H9 (cell line): ENCODE measurements at places on chromosomes 6 and 20.

- no peak for DNase-seq
Measured at GRCh38 chr20:40980828-40981310, 47.8 kb upstream of the TOP1 start.

DNA sequence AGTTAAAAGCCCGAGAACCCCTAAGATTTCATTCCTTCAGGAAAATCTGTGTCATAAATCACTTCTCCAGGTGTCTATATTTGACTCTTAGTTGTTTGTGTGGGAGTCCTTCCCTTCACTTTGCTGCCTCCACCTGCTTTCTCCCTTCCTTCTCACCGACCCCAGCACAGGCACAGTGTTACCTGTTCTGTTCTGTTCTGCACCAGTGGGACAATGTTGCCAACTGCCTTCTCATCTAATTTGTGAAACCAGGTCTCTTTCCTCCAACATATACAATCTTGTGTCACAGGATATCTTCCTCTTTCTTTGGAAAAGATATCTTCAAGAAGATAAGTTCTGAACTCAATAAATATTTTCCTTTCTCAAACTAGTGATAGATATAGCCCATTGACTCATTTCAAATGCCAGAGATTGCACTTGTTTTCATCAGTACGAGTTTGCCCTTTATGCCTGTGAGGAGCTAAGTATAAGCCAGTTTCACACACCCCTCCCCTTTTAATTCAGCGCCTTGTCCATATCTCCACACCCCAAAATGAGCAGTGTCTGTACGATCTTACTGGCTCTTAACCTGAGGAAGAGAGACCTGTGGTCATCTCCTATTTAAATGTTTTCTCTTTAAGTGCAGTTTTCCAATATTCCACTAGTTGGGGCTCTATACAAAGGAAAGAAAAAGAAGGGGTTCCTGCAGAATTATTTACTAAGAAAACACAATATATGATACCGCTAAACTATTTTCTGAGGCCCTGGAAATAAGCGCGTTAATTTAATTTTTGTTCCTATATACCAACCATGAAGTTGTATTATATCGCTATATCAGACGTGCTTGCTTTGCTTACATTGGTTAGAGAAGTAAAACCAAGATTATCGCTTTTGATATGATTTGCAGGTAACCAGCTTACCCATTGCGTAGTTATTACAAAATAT is 81.6 kb upstream of the PREP start:
- DNase-seq: no peak

DNA sequence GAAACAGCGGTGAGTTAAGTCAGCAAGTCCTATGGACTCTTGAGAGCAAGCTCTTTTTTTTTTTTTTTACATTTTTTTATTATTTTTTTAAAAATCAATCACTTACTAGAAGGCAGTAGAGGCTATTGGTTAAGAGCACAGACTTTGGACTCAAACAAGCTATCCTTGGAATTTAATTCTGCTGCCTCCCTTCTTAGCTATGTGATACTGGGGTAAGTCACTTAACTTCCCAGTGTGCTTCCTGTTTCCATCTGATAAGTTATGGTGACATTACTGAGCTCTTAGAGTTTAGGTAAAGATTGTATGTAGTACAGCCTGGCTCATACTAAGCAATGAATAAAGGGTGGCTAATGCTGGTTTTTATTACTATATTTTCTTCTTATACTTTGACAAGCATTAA is 770.5 kb upstream of the FLRT3 start:
- no peak for DNase-seq

- DNase-seq: no peak
Measured at GRCh38 chr20:36474563-36474962, 66.8 kb upstream of the MYL9 start.

DNA sequence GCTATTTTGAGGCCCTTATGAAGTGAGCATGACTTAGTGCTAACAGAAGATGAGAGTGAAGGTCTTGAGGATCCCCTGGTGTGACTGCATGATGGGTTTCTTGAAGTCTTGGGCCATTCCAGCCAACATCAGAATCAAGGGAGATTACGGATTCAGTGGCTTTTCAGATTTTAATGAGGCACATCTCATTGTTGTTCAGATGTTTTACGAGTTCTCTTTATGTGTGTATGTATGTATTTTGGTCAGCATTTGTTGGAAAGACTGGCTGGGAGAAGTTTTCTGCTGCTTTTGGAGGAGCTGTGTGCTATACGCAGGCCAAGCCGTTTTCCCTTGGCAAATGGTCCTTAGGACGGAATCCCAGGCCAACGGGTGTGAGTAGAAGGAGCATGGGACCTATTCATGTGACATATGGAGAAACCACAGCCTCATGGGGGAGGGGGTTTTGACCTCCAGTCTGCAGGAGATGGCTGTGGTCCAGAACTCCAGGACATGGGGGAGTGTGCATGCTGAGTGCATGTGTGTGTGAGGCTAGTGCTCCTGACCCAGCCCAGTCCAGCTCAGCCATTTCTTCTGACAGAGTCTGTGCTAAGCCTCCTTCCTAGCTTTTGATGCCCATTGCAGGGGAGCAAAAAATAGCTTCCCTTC is 35.3 kb downstream of the CHMP4B start:
- DNase-seq: no peak

DNA sequence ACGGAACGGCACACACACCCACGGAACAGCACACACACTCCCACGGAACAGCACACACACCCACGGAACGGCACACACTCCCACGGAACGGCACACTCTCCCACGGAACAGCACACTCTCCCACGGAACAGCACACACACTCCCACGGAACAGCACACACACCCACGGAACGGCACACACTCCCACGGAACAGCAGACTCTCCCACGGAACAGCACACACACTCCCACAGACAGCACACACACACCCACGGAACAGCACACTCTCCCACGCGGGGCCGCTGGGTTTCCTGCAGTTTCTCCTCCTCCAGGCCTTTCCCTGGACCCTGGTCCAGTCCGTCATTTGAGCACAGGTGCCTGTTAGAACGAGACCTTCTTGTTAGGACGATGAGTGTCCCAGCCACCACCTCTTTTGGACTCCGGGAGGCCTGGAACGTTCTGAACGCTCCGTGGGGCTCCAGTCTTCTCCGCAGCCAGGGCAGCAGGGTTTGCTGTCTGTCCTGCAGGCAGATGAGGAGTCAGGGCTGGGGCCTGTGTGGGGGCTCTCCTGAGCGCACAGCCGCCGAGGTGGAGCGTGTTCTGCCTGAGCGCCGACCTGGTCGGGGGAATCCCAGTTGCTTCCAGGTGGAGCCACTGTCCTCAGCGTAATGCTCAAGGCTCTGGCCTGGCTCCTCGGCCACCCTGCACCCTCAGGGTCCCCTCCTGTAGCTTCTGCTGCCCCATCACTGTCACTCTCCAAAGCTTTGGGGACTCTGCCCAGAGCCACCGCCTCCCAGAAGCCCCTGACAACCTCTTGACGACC is 17.6 kb upstream of the TNFRSF6B start:
- no peak for DNase-seq

GRCh38 chr20:4593149-4593525 is 128.6 kb upstream of the PRND start:
- DNase-seq: no peak

DNA sequence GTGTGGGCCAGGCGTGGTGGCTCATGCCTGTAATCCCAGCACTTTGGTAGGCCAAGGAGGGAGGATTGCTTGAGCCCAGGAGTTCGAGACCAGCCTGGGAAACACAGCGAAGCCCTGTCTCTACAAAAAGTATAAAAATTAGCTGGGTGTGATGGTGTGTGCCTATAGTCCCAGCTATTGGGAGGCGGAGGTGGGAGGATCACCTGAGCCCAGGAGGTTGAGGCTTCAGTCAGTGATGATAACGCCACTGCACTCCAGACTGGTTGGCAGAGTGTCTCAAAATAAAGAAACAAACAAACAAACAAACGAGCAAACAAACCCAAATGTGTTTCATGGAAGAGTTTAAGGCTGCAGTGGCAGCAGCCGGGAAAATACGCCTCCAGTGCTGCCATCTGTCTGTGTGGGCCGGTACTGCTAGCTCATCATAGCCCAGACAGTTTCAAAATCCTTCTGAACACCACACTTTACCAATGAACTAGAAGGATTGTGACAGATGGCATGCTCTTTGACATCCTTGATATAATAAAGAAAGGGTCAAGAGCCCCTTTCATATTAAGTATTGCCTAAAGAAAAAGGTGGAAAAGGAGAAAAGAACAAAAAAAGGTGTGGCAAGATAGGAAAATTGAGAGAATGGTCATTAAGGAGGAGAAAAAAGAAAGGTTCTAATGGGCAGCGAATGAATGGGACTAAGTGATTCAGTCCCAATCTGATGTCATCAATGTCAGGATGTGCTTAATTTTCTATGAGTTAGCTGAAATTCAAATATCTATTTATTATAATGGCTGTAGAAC is 298.6 kb downstream of the SYNE1 start:
- DNase-seq: peak; percentile 45
